ENCODE measurements at places on chromosomes 7 and 10. TPM values are rescaled to one million over a fixed set of nuclear protein-coding genes. Genes with fewer than 3 reads are reported as not detected.

The TRPV6 gene
- not detected for polyA plus RNA-seq

The SFTPA1 gene
- not detected for polyA plus RNA-seq

The NYAP1 gene
- polyA plus RNA-seq: not detected

The THSD7A gene
- polyA plus RNA-seq: not detected

The RBM20 gene
- not detected for polyA plus RNA-seq

The INSIG1 gene
- polyA plus RNA-seq: 38.4 TPM

The EZH2 gene
- 7.8 TPM for polyA plus RNA-seq

The CHN2 gene
- not detected for polyA plus RNA-seq

The SEMA3E gene
- not detected for polyA plus RNA-seq

The PUS7 gene
- polyA plus RNA-seq: 4.4 TPM

The CRTAC1 gene
- polyA plus RNA-seq: not detected

DNA sequence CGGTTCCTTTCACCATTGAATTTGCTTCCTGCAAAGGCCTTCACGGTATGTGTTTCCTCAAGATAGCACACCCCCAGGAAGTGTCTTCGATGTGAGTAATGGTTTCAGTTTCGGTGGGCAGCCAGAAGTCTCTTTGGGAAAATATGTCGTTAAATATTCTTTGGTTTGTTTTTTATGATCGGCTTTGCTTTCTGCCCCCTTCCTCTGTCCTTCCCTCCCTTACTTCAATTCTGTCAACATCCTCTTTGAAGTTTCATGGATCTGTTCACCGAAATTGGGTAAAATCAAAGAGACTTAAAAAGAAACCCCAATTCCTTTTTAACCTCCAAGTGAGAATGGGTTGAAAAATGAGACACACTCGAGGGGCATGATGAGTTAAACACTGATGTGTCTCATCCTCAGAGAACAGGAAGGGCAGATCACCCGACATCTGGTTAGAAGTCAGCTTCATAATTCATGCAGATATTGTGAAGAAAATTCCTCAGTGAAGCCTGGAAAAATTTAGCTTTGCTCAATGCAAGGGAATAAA, 170.8 kb upstream of the HABP2 start:
- peaks cover 2% of the 10 kb centered on the region for H3K27me3 ChIP-seq
- H3K4me3 ChIP-seq: peak overlapping the region; percentile 74
- peak overlapping the region; percentile 33 for H3K27ac ChIP-seq
- no peaks in the 10 kb centered on the region for H3K4me1 ChIP-seq
- H3K36me3 ChIP-seq: no peaks in the 10 kb centered on the region

DNA sequence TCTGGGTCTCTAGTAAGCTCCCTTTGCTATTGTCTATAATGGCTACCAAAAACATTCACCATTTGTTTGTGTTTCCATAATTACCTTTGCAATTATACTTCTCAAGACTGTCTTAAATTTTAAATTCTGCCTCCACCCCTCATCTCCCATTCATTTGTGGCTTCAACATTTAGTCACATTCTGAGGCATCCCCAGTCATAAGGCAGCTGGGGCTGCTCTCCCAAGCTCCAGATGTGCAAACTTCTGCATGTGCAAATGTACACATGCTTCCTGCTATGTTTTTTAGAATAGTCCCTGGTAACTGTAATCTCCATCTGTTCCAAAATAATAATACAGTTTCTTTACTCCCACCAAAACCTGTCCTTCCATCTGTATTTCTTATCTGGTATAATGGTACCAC, 97.3 kb downstream of the CDK6 start:
- DNase-seq: no peak
- no peaks in the 10 kb centered on the region for H3K27me3 ChIP-seq
- no peaks in the 10 kb centered on the region for H3K36me3 ChIP-seq
- no peak overlapping the region for H3K27ac ChIP-seq
- H3K4me3 ChIP-seq: no peak overlapping the region

DNA sequence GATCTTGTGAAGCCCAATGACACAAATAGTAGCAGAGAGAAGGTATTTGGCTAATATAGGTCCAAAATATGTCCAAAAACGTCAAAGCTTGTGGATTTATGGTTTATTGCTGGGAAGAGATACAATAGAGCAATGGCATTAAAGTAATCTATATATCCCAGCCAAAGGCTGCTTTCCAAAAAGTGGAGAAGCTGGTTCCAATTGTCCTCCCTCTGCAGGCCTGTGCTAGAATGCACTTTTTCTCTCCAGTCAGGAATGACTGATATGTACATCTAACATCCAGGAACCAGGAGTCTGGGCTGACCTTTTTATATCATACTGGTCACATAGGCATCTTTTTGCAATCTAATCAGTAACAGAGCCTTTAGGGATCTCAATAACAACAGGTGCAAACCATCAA, 167.1 kb upstream of the FAM3C start:
- H3K36me3 ChIP-seq: no peaks in the 10 kb centered on the region
- H3K27me3 ChIP-seq: no peaks in the 10 kb centered on the region
- H3K4me3 ChIP-seq: no peak overlapping the region
- no peak overlapping the region for H3K27ac ChIP-seq

DNA sequence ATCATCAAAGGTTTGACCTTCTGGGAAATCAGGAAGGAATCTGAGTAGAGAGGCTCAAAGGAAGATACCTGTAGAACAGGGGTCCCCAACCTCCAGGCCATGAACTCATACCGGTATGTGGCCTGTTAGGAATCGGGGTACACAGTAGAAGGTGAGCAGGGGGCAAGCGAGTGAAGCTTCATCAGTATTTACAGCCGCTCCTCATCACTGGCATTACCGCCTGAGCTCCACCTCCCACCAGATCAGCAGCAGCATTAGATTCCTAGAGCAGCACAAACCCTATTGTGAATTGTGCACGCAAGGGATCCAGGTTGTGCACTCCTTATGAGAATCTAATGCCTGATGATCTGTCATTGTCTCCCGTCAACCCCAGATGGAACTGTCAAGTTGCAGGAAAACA, 158.5 kb upstream of the CACNA2D1 start:
- H3K4me3 ChIP-seq: no peak overlapping the region
- no peaks in the 10 kb centered on the region for H3K36me3 ChIP-seq

- H3K27ac ChIP-seq: no peak overlapping the region
- no peaks in the 10 kb centered on the region for H3K36me3 ChIP-seq
- no peaks in the 10 kb centered on the region for H3K4me1 ChIP-seq
- no peak overlapping the region for H3K4me3 ChIP-seq
- H3K27me3 ChIP-seq: no peaks in the 10 kb centered on the region
Measured at GRCh38 chr7:76149847-76150691, 51.6 kb upstream of the SRRM3 start.

- no peaks in the 10 kb centered on the region for H3K36me3 ChIP-seq
- H3K4me3 ChIP-seq: no peak overlapping the region
- H3K27ac ChIP-seq: no peak overlapping the region
- peaks cover 13% of the 10 kb centered on the region for H3K4me1 ChIP-seq
Measured at GRCh38 chr7:134427896-134428295, 31.0 kb downstream of the AKR1B1 start.

DNA sequence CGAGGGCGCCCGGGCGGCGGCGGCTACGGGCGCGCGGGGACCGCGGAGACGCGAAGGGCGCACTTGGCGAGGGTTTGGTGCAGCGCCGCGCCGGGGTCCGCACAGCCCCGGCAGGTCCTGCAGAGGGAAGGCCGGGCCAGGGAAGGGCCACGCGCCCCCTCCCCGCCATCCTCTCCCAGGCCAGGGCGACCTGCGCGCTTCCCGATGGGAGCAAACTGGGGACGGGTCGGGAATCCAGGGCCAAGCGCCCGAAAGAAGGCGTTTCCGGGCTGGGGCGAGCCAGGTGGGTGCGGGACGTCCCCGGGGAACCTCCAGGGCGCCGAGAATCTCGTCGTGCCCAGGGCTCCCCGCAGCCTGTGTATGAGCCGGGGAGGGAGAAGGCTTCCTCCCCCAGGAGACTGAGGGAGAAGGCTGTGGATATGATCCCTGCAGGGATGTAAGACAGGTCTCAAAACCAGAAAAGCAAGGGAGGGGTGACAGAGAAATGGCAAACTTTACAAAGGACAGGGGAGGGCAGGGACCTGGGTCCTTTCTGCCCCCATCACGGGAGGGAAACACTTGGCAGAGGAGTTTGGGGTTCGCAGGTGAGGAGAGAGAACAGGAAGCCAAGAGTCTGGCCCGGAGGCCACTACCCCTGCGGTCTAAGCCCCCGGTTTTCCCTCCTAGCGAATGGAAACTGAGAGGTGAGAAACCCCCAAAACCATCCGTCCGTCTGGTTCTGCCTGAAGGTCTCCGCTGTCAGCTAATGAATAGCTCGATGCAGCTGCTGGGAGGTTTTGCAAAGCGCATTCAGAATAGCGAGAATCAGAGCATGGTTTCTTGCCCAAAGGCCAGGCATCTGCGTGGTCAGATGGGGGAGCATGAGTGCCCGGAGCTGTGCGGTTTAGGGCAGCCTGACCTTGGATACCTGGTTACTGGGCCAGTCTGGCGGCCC, 674 bp downstream of the AMZ1 start:
- peaks cover 18% of the 10 kb centered on the region for H3K27me3 ChIP-seq
- no peak overlapping the region for H3K27ac ChIP-seq
- no peaks in the 10 kb centered on the region for H3K36me3 ChIP-seq
- no peak overlapping the region for H3K4me3 ChIP-seq

- no peaks in the 10 kb centered on the region for H3K27me3 ChIP-seq
- H3K4me3 ChIP-seq: peak overlapping the region; percentile 67
- peaks cover 64% of the 10 kb centered on the region for H3K4me1 ChIP-seq
- H3K36me3 ChIP-seq: no peaks in the 10 kb centered on the region
- peak overlapping the region; percentile 79 for H3K27ac ChIP-seq
- DNase-seq: no peak
Measured at GRCh38 chr10:3971713-3972112, 186.7 kb upstream of the KLF6 start.

DNA sequence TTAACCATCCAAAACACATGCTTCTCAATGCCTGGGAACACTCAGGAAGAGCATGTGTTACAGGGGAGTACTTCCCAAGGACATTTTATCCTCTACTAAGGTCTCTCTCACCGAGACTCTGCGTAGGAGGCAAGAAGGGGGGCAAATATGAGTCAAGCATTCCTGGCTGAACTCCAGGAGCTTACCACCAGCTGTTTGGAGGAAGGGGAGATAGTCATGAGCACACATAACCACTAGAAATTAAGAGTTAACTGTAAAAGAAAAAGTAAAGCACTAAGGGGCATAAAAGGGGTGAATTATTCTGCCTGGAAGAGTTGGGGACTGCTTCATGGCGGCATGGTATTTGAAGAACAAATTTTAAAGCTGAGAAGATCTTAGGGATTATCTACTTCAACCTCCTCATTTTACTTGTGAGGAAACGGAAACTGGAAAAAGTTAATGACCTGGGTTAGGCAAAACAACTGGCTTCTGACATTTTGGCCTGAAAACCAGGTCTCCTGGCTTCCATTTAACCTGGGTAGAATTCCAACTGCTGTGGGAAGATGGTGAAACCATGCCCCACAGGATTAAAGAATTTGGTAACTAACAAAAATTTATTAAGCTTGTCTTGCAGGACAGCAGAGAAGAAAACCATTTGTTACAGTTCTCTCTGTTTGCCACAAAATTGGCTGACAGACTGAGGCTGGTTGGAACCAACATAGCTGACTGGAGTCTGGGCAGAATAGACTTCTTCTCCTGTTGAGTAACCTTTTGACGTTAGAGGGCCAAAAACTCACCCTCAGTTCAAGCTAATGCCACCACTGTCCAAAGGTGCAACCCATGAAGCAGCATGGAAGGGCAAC, 85.5 kb downstream of the SLC25A13 start:
- no peak overlapping the region for H3K27ac ChIP-seq
- no peak for DNase-seq
- H3K4me1 ChIP-seq: no peaks in the 10 kb centered on the region

DNA sequence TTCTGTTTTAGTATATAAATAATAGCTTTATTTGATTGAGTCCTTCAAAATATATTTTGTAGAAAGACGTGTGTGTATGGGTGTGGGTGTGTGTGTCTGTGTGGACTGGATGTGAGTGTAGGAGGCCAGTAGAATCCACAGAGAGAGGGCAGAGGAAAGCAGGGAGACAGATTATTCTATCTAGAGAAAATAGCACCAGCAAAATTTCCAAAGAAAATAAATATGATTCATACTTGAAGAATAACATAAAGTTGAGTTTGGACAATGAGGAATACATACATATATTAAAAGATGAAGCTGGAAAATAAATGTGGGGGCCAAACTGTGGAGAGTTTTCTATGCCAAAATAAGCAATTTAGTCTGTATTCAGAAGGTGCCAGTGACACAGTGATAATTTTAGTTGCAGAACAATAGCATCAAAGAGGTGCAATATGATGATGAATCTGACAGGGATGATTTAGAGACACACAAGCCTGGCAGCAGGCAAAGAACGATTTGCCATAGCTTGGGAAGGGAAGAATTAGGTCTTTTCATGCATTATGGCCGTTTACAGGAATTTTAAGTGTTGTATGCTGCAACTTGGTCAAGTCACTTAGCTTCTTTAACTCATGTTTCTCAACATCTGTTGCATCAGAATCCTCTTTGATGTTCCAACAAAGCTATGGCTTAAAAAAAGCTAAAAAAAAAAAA, 121.3 kb downstream of the SEMA3A start:
- H3K4me3 ChIP-seq: no peak overlapping the region
- DNase-seq: no peak
- H3K36me3 ChIP-seq: no peaks in the 10 kb centered on the region
- no peaks in the 10 kb centered on the region for H3K27me3 ChIP-seq

- H3K4me3 ChIP-seq: peak overlapping the region; percentile 37
- no peak for DNase-seq
- H3K4me1 ChIP-seq: peaks cover 9% of the 10 kb centered on the region
- peaks cover 13% of the 10 kb centered on the region for H3K27me3 ChIP-seq
- no peak overlapping the region for H3K27ac ChIP-seq
Measured at GRCh38 chr7:70694971-70695794, 436.8 kb upstream of the GALNT17 start.

DNA sequence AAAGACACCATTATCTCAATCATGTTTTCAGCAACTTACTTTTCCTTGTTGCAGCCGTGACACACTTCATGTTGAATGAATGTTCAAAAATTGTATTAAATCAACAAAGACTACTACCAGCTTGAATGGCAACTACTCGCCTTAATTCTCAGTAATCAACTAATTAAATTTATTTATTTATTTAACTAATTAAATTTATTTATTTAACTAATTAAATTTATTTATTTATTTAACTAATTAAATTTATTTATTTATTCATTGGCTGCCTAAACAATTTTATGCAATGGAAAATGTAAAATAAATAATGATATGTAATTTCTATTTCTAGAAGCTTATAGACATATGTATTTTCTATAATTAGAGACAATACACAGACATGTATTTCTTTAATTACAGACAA, 435.4 kb downstream of the GPAM start:
- DNase-seq: no peak
- H3K27me3 ChIP-seq: no peaks in the 10 kb centered on the region
- H3K4me3 ChIP-seq: no peak overlapping the region
- no peaks in the 10 kb centered on the region for H3K4me1 ChIP-seq

DNA sequence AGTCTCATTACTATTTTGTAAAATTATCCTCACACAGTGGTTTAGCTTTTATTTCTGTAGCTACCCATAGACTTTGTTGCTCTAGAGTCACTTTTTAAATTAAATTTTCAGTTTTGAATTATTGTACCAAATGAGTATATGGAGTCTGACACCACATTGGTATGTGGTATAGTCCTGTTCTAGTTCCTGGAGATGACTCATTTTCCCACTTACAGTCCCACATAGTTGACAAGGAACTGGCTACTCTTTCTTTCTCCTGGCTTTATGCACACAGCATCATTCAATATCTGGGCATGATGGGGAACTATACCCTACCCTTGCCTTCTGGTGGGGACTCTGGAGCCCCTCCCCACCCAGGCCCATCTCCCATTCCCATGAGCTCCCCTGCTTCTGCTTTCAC, 92.6 kb upstream of the RAB11FIP2 start:
- H3K4me3 ChIP-seq: no peak overlapping the region
- H3K27me3 ChIP-seq: peaks cover 4% of the 10 kb centered on the region
- no peak for DNase-seq
- no peak overlapping the region for H3K27ac ChIP-seq
